ENCODE measurements at places on chromosomes 2 and 18.

- no peak for DNase-seq
Measured at GRCh38 chr2:2026252-2026831, 282.0 kb upstream of the PXDN start.

DNA sequence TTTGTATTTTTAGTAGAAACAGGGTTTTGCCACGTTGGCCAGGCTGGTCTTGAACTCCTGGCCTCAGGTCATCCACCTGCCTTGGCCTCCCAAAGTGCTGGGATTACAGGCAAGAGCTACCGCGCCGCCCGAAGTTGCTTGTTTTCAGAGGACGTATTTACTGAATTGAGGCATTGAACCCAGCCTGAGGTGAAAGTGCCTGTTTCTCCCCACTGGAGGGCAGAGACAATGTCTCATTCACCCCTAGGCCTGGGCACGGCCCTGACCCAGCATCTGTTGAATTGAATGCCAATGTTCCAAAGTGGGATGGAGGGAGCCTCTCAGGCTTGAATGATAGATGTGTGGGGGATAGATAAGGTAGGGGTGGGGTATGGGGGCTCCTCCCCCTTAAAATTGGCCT, 4.5 kb upstream of the TMBIM1 start:
- no peak for DNase-seq

GRCh38 chr2:201285499-201285898, 25.2 kb downstream of the CASP8 start:
- no peak for DNase-seq

- DNase-seq = no peak
Measured at GRCh38 chr18:4060427-4061281, 394.5 kb downstream of the DLGAP1 start.

DNA sequence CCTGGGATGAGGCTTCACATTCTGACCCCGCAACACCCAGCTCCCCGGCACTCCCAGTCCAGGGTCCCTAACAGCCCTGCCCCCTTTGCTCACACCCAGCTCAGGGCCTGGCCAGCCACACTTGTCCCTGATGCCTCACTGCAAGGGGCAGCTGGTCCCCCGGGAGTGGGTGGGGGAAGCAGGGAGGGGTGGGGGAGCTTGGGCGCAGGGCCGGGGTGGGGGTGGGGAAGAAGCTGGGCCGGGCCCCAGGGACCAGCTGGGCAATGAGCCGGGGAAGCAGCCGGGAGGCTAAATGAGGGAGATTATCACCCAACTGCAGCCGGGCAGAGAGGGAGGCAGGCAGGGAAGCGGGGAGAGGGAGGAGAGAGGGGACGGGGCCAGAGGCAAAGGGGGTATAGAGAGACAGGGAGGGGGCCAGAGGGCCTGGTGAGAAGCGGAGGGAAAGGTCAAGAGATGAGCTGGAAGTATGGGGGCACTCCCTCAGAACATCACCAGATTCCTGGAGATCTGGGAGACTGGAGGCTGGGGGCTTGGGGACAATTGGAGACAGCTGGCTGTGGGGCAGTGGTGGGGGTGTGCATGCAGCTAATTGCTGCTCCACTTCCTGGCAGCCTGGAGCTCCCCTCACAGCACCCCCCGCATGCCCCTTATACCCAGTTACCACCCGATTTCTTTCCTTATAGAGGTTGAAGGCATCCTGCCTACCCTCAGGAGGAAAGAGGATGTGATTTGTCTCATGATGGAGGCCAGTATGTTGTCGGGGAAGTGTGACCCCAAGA, 2.5 kb upstream of the ASIC4 start:
- no peak for DNase-seq

- DNase-seq = no peak
Measured at GRCh38 chr2:70513738-70514137, 39.9 kb downstream of the TGFA start.

DNA sequence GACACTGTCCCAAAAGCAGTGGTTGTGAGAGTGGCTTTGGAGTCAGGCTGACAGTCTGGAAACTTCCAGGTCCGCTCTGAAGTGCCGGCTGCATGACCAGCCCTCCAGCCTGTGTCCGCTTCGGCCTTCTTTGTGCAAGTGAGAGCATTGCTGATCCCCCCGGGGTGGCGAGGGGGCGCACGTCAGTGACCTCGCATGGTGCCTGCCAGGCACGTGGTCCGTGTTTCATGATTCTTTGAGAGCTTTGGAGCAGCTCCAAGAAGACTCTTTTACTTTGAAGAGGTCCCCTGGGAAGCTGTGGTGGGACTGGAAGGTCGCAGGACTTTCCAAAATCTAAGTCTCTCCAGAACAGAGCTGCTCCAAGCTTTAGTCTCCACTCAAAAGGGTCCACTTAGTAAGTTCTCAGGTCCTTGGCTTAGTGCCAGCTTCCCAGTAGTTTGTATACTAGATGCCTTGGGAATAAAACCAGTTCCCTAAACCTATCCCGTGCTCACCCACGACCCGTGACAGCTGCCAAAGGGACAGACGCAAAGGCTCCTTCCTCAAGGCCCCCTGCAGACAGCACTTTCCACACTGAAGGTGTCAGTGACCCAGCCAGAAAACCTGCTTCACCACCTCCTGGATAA, 68.8 kb downstream of the ADI1 start:
- no peak for DNase-seq

- DNase-seq = no peak
Measured at GRCh38 chr2:33709951-33710350, 110.9 kb upstream of the FAM98A start.

DNA sequence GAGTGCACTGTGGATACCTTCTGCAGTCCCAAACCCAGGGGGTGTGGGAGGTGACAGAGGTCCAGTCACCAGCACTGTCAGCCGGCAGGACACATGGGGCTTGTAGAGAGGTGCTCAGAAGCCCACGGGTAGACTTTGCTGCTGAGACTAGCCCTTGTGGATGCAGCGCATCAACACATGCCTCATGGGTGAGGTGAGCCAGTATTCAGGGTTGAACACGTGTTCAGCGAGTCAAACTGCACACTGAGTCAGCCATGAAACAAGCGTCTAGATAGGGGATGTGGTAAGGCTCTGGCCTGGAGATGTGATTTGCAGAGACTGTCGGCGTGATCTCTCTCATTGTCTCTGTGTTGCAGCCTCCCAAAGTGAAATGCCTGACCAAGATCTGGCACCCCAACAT, 35.8 kb upstream of the SCLY start:
- DNase-seq = peak; percentile 43

GRCh38 chr2:217941886-217942728, 60.7 kb downstream of the TNS1 start:
- no peak for DNase-seq

DNA sequence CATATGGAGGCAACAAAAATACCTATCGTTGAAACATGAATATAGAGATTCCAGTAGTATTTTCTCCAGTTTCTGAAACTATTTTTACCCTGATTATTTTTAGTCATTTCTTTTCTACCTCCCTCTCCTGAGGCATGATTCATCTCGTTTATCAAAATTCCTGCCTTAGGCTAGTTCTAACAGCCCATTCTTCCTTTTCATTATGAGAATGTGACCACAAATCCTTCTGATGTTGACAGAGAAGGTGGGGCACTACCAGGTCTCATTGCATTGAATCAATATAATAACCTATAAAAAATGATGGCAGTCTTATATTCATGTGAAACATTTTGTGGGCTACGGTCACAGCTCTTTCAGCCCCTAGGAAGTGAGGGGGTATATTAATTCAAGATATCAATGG, 406.5 kb upstream of the UBE2E3 start:
- DNase-seq = no peak

- no peak for DNase-seq
Measured at GRCh38 chr2:65329525-65329924, 101.9 kb downstream of the ACTR2 start.

DNA sequence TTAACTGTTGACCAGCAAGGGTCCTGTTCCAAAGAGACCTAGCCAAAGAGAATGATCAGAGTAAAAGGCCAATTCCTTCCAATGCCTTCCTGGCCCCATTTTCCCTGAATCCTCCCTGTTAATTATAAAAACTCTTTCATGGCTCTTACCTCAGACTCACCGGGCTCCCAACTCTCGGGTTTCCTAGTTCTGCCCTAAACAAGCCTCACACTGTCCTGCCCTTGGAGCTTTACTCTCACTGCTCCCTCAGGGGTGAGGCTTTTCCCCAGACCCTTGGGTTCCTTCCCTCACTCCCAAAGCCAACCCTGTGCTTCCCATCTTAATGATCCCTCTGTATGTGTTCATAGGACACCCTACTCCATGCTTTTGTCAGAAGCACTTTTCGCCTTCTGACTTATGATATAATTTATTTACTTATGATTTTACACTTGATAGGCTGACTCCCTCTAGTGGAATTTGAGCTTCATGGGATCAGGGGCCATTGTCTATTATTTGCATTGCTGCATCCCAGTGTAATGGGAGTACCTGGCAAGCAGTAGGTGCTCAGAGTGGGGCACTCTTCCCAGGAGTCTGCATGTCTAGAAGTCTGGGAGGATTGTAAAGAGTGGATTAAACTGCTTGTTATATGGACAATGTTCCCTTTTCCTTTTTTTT, 29.9 kb upstream of the ZNG1B start:
- no peak for DNase-seq

GRCh38 chr2:238172439-238172838, 13.7 kb downstream of the ERFE start:
- DNase-seq = no peak

GRCh38 chr2:61554604-61555003, 16.4 kb upstream of the XPO1 start:
- no peak for DNase-seq

- DNase-seq = peak; percentile 9
Measured at GRCh38 chr18:811182-811891, 705 bp downstream of the YES1 start.

DNA sequence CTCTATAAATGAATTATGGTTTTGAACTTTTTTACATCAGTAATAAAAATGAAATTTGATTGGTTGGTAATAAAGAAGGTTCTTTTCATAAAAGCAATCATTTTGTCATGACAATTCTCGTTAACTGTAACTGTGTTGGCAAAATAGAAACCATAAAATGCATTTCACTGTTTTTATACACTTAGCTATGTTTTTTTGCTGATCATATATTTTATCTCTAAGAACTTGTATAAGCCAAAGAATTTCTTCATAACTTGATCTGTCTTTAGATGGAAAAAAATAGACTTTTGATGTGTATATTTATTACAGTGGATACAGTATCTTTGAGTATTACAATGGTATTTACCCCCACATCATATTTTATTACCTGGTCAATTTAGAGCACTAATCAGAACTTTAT, 9.7 kb downstream of the MTX2 start:
- no peak for DNase-seq

GRCh38 chr18:35672897-35673296, 91.4 kb downstream of the GALNT1 start:
- no peak for DNase-seq

GRCh38 chr2:54966165-54966832, 84.0 kb downstream of the RTN4 start:
- no peak for DNase-seq

DNA sequence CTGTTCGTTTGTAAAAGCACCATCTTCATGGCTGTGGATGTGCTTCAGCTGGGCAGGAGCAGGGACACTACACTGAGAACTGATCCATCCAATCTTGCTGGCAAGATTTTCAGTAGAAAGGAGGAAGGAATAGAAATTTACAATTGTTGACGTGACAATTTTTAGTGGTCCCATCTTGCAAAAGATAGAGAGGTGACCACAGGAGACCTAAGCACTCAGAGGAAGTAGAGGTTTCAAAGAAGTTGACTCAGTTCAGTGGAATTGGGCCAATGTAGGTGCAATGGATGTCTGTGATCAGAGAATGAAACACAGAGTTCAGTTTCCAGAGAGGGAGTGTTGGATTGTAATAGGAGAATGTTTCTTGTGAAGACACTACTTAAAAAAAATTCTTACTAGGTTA, 1.4 kb downstream of the UGT1A5 start:
- no peak for DNase-seq

DNA sequence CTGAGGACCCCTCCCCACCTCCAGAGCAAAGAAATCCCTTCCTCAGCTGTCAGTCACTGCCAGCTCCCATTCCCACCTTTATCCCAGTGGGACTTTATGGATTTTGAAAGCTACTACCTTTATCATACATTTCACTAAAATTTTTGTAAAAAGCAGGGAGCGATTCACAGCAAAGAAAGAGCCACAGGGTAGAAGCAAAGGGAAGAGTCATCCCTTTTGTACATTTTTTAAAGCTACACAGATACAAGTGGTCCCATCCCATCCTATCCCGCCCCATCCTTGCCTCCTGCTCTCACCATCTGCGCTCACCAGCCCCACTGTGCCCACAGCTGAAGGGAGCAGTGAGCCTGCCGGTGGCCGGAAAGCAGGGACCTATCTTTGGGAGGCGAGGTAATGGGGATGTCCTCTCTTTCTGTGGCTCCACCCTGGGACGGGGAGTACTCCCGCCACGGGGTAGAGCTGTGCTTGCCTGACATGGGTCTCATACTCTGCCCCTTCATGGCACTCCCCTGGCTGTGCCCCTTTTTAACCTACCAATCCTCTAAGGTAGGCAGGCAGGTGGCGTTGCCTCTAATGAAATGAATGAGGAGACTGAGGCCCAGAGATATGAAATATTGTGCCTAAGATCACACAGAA, 13.2 kb downstream of the SH2D6 start:
- no peak for DNase-seq

GRCh38 chr18:72283148-72283925, 260.8 kb downstream of the CBLN2 start:
- no peak for DNase-seq

DNA sequence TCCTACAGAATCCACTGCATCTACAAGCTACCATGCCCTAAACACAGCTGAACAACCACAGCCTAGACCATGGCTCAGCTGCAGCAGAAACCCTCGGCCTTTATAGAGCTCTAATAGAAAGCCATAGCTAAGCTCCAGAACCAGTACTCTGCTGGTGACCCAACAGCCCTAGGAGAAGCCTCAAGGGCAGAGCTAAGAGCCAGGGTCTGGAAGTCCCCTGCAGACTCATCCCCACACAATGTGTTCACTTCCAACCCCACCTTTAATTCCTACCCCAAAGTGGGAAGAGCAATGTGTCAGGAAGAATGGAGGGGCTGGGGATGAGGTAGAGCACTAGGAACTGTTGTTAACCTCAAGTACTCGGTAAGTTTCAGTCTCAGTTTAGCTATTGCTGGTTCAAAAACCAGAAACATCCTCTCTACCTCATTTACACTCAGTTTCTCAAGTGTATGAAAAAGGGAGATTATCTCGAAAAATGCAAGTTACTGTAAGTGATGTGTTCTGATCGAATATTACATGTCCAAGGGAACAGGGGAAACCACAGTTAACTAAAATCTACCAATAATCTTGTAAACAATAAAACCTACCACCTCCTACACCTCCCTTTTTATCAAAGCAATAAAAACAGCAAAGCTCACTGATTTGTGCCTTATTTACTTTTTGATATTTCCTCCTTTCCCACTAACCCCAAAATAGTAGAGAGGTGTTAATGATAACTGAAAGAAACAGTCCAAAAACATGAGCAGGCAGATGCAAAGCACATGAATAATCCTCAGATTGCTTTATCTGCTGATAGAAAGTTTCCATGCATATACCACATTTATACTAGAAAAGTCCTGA, 36.2 kb downstream of the THADA start:
- peak; percentile 16 for DNase-seq

GRCh38 chr2:222450021-222450420, 25.7 kb downstream of the SGPP2 start:
- DNase-seq = no peak

GRCh38 chr2:111703759-111704158, 180.2 kb downstream of the ANAPC1 start:
- no peak for DNase-seq
